ENCODE measurements at places on chromosomes 6 and 20.
A peak's percentile ranks its signal among the peaks of the same experiment; 100 is the strongest.

GRCh38 chr6:19536838-19537237 is 300.3 kb upstream of the ID4 start:
- no peak for DNase-seq

- peak; percentile 87 for DNase-seq
Observed at GRCh38 chr6:52522151-52522626, 54.7 kb downstream of the TRAM2 start.

GRCh38 chr6:67606906-67607828 is 1027.9 kb upstream of the ADGRB3 start:
- no peak for DNase-seq

DNA sequence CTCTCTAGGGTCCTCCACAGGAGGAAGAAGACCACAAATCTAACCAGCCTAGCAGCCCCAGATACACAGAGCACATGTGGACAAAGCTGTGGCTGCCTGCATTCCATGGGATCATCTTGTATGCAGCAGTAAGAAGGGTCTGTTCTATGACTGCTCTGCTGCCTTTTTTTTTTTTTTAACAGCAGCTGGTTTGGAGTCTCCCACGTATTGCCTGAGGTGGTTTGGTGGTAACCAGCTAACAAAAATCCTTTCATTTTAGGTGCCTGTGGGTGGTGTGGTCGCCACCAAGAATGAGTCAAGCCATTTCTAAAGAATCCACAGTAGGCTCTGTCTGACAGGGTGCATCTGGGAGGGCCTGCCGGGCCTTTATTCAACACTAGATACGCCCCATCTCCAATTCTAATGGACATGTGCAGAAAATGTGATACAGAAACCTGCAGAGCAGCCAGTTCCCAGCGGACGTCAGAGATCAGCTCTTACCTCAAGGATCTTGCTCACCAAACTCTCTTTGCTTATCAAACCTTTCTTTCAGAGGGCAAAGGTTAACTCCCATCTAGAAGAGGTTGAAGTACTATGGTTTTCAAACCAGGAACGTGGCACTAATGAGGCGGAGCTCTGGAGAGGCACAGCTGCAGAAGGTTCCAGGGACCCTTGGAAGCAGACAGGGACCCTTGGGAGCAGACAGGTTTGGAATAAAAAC is 32.0 kb downstream of the GNAS-AS1 start:
- DNase-seq = peak; percentile 93

- no peak for DNase-seq
Observed at GRCh38 chr6:79913369-79913768, 34.0 kb downstream of the ELOVL4 start.

GRCh38 chr20:23162887-23163286 is 76.8 kb upstream of the CD93 start:
- DNase-seq = no peak

- DNase-seq = peak; percentile 81
Observed at GRCh38 chr6:30981942-30982772, 1.4 kb upstream of the MUC21 start.

DNA sequence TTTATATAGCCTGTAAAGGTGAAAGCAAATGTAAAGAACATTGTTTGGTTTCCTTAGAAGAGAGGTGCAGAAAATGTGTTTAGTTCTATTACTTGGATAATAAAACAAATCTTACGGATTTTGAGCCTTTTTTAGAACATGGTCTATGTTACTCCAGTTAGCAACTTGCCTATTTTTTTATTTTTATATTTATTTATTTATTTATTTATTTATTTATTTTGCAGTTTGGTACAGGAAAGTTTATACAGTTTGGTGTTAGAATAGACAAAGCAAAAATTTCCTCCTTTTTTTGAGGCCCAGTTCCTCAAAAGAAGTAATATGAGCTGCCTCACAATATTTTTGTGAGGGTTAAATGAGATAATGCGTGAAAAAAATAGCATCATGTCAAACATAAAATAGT is 41.6 kb upstream of the EEF1E1 start:
- no peak for DNase-seq

GRCh38 chr6:31690231-31691077 is 9.6 kb upstream of the LY6G5C start:
- no peak for DNase-seq

DNA sequence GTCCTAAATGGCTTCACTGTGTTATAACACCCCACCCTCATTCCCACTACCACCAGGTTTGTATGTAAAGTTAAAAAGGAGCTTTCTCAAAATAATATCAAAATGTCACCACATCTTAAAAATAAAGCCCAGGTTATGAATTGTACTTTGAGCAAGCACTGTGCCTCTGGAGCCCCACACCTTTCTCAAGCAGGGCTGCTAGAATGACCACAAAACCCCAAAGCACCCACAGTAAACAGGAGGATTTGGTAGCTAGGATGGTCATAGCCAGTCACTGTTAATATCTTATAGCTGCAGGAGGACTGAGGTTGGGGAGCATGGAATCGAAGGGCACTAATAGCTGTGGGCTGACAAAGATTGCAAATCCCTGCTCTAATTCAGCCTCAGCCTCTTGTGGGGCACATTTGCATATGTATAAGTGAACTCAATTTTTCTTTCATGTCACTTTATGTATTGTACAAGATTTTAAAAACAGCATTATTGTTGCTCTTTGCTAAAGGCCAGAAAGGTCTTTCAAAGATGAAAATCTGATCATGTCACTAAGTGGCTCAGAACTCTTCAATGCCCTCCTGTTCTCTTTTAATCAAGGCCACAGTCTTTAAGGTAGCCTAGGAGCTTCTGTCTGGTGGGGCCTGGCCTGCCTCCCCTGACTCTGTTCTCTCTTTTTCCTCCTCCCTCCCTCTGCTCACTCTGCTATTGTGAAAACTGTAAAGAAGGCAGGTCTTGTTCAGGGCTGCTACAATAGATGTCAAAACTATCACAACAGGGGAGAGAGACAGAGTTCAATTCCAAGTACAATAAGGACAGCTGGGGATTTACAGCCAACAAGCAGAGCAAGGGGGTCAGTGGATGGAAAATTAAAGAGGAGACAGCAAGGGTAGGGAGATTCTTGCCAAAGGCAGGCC is 101.6 kb downstream of the TMEM200A start:
- DNase-seq = no peak

- no peak for DNase-seq
Observed at GRCh38 chr20:58006346-58007316, 221.8 kb downstream of the ANKRD60 start.

DNA sequence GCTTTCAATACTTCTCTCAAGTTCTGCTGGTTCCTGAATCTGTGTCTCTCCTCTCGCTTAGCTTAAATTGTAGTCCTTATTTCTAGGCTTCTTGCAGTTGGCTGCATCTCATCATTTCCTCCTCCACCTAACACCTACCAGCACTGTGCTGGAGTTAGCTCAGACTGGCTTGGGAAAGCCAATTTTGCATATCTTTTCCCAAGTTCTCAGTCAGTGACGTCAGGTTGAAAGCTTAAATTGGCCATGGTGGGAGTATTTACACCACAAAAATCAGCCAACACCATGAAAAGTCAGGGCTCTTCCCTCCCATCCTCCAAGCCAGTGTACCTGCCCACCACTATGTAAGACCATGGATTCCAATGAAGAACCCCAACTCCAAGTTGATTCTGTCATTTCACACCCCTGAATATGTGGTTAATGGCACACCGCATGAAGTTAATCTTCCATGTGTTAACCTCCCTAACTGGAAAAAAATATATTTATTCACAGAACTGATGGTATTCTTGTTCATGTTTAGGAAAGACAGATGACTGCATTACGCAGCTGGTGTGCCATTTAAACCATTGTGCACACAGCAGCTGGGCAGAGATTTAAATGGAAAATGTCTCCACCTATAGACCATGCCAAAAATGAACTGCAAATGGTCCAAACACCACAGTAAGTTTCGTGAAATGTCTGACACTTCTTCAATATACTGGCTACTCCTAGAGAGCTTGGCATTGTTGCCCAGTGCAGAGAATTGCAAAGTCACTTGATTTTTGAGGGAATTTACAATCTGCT is 274.1 kb upstream of the MAP3K7 start:
- DNase-seq = peak; percentile 18

Data from GM23248 (cell line).